ENCODE measurements at places on chromosomes 3 and 15. TPM values are rescaled to one million over a fixed set of nuclear protein-coding genes. Genes with fewer than 3 reads are reported as not detected.

DALRD3 gene
- 48.8 TPM for polyA plus RNA-seq

EOMES gene
- 2.3 TPM for polyA plus RNA-seq

GAP43 gene
- polyA plus RNA-seq = not detected

POTEB gene
- not detected for polyA plus RNA-seq

GORASP1 gene
- 37.7 TPM for polyA plus RNA-seq

VGLL3 gene
- 11.1 TPM for polyA plus RNA-seq

GOLGA6L9 gene
- 1.2 TPM for polyA plus RNA-seq

MEIS2 gene
- 8.4 TPM for polyA plus RNA-seq

ALDH1A3 gene
- 430 TPM for polyA plus RNA-seq

GABRG3 gene
- polyA plus RNA-seq = not detected

RYR3 gene
- 0.27 TPM for polyA plus RNA-seq

PAK6 gene
- polyA plus RNA-seq = 24.6 TPM

CSK gene
- polyA plus RNA-seq = 36.6 TPM

IFT57 gene
- 25.3 TPM for polyA plus RNA-seq

CCRL2 gene
- not detected for polyA plus RNA-seq

LMOD3 gene
- polyA plus RNA-seq = not detected

AMT gene
- polyA plus RNA-seq = 1.7 TPM

BFSP2 gene
- polyA plus RNA-seq = not detected

MOBP gene
- not detected for polyA plus RNA-seq

TRH gene
- polyA plus RNA-seq = not detected

NR1I2 gene
- not detected for polyA plus RNA-seq

ZNF717 gene
- 5.0 TPM for polyA plus RNA-seq

UROC1 gene
- not detected for polyA plus RNA-seq

PP2D1 gene
- not detected for polyA plus RNA-seq

ISLR2 gene
- polyA plus RNA-seq = not detected

SLC28A2 gene
- polyA plus RNA-seq = not detected

TMEM266 gene
- polyA plus RNA-seq = 0.02 TPM

LSG1 gene
- 25.9 TPM for polyA plus RNA-seq

EOGT gene
- polyA plus RNA-seq = 28.8 TPM

LRTM1 gene
- not detected for polyA plus RNA-seq

C3orf22 gene
- polyA plus RNA-seq = not detected

COL6A5 gene
- polyA plus RNA-seq = not detected

PLAAT1 gene
- polyA plus RNA-seq = 2.0 TPM

PLIN1 gene
- 0.08 TPM for polyA plus RNA-seq

SCAPER gene
- polyA plus RNA-seq = 1.1 TPM

ARIH1 gene
- polyA plus RNA-seq = 35.4 TPM

PPP1R14D gene
- not detected for polyA plus RNA-seq

CPLX3 gene
- not detected for polyA plus RNA-seq

GPR176 gene
- polyA plus RNA-seq = 16.2 TPM

CACNA2D2 gene
- 0.03 TPM for polyA plus RNA-seq

SH2D7 gene
- not detected for polyA plus RNA-seq

INAFM2 gene
- 10.9 TPM for polyA plus RNA-seq

DMXL2 gene
- polyA plus RNA-seq = 3.3 TPM

TMEM89 gene
- not detected for polyA plus RNA-seq

CPNE4 gene
- polyA plus RNA-seq = 0.62 TPM

ZBBX gene
- not detected for polyA plus RNA-seq

TMEM212 gene
- not detected for polyA plus RNA-seq

SCN11A gene
- polyA plus RNA-seq = not detected

TTBK2 gene
- polyA plus RNA-seq = 3.5 TPM

SRP14 gene
- 231 TPM for polyA plus RNA-seq

RASL12 gene
- 0.09 TPM for polyA plus RNA-seq

CPNE9 gene
- polyA plus RNA-seq = not detected

ECE2 gene
- polyA plus RNA-seq = not detected

SLC35A5 gene
- 16.4 TPM for polyA plus RNA-seq

SLC12A1 gene
- not detected for polyA plus RNA-seq

CYP11A1 gene
- not detected for polyA plus RNA-seq

CD96 gene
- 0.09 TPM for polyA plus RNA-seq

Measured in mammary epithelial cell (primary cell).